Tibial nerve (tissue), 4 donors: ENCODE measurements at places on chromosomes 6 and 20. TPM values are rescaled to one million over a fixed set of nuclear protein-coding genes. Genes with fewer than 3 reads are reported as not detected.

Gene ABHD16B
- not detected for total RNA-seq

Gene FKBP1C
- total RNA-seq: 1.5 TPM

Gene PPIL6
- total RNA-seq: 16.5 TPM

Gene MYT1
- not detected for total RNA-seq

Gene HLA-DPB1
- total RNA-seq: 91.0 TPM
